ENCODE measurements at places on chromosomes 4 and X.

DNA sequence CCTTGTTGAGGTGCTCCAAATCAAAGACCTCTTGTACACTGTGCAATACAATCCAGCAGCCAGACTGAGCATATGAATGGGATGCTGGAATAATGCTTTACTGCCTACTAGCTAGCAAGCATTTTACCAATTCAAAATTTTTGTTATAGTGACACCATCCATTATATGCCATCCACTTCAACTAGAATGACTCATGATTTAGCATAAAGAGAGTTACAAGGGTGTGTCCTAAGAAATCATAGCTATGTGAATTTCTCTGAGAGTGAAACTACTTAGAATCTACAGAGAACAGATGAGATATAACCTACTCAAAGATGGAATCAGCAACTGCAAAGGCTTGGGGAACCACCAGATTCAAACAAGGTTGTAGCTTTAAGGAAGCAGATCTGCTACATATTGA, 221.9 kb downstream of the LHFPL1 start:
- peak; percentile 53 for ATAC-seq

- no peak for ATAC-seq
These were observed 8.3 kb downstream of the S100G start for GRCh38 chrX:16658284-16658683.

DNA sequence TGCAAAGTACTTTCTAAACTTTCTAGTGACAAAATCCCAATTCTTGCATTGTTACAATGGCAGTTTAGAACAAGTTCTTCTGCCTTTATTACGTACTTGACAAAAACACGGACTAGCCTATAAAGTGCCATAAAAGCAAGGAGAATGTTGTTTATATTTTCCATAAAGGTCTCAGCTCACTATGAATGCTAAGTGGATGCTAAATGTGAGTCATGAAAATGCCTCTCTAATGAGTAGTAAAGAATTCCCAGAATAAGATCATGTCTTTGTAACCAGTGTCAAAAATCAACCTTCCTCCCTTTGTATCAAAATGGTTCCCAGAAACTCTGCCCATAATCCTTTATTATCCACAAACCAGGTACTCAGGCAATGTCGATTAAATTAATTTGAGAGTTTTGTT, 539.8 kb upstream of the SLIT2 start:
- no peak for ATAC-seq

- no peak for ATAC-seq
These were observed 10.1 kb downstream of the SMIM10L2A start for GRCh38 chrX:135431886-135432285.

GRCh38 chr4:28772066-28772465, 1911.4 kb downstream of the STIM2 start:
- ATAC-seq, result no peak

DNA sequence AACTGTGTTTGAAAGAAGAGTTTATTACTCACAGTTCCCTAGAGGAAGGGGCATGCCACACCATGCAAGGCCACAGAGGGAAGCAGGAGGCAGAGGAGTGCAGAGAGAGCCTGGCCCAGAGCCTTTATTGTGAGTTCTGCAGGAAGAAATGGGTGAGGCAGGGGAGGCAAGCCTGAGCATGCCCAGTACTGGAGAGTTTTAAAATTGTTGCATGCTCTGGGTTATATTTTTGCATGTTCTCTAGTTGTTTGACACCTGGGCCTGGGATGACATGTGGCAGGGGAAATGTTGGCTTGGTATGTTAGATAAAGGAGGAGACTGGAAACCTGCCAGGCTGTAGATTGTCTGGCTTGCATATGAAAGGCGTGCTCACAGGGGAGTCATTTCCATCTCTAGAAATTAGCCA, 19.7 kb upstream of the CRMP1 start:
- peak; percentile 97 for ATAC-seq

- ATAC-seq, result no peak
These were observed 21.1 kb upstream of the UVSSA start for GRCh38 chr4:1325681-1326635.

DNA sequence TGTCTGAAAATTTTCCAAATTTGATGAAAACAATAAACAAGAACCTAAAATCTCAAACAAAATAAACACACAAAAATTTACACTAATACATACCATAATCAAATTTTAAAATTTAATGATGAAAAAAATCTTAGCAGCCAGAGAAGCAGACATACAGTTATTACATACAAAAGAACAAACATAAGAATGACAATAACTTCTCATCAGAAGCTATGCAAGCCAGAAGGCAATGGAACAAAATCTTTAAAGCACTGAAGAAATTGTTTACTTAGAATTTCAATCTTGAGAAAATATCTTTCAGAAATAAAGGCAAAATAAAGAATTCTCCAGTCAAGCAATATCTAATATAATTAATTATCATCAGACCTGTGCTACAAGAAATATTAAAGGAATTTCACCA, 121.3 kb downstream of the IDS start:
- ATAC-seq, result no peak

DNA sequence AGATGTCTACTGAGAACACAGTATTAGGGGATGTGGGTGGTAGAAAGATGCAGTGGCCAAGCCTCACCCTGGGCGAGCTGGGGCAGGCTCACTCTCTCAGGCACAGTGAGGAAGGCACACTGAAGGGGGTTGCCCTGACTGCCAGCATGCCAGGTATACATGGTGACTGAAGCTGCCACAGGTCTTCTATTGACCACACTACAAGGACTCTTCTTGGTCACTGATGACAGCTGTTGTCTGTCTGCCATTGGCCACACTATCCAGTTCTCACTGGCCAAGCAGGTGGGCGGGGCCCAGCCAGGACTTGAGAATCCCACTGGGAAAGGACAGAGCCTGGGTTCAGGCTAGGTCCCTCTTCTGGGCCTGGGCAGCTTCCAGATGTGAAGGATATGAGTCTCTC, 39.7 kb upstream of the TBC1D14 start:
- ATAC-seq, result peak; percentile 34

- ATAC-seq, result no peak
These were observed 309.5 kb downstream of the TMA16 start for GRCh38 chr4:163804001-163804400.

DNA sequence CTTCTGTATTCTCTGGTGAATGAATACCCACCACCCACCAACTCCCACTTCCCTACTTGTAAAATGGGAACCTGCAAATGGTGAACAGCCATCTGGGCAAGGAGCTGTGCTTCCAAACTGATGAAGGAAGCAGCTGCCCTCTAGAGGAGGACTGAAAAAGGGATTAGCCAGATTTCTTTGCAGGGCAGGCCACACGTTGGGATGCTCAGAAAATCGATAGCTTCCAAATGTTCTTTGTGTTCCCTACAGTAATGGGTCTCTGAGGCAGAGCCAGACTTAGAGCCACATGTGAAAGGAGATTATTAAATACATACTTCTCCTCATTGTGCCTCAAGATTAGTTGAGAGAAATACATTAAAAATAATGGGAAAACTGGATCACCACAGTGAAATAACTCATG, 39.3 kb upstream of the LPAR4 start:
- no peak for ATAC-seq

GRCh38 chr4:11602606-11603340, 174.1 kb upstream of the HS3ST1 start:
- ATAC-seq, result no peak

DNA sequence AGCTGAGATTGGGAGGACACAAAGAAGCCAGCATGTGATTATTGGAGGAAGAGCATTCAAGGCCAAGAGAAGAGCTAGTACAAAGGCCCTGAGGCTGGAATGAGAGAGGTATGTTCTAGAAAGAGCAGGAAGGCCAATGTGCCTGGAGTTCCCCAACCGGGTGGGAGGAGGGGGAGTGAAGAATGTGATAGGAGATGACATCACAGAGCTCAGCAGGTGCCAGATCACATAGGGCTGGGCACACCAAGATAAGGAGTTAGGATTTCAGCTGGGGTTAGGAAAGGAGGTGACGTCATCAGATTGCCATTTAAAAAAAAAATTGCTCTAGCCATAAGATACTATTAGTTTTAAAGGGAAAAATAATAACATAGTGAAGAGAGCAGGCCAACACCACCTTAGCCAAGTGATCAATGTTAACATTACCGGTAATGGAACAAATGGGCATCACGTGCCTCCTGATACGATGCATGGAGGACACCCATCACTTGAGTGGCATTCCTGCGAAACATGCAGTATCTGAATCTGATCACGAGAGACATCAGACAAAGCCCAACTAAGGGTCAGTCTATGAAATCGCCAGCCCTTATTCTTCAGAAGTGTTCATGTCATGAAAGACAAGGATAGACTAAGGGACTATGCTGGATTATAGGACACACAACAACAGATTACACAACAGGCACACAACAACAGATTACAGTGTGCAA, 344.3 kb downstream of the BCOR start:
- ATAC-seq, result no peak

- no peak for ATAC-seq
These were observed 73.5 kb downstream of the FAM47B start for GRCh38 chrX:35016051-35016450.

GRCh38 chrX:39716401-39716800, 381.4 kb downstream of the BCOR start:
- no peak for ATAC-seq

DNA sequence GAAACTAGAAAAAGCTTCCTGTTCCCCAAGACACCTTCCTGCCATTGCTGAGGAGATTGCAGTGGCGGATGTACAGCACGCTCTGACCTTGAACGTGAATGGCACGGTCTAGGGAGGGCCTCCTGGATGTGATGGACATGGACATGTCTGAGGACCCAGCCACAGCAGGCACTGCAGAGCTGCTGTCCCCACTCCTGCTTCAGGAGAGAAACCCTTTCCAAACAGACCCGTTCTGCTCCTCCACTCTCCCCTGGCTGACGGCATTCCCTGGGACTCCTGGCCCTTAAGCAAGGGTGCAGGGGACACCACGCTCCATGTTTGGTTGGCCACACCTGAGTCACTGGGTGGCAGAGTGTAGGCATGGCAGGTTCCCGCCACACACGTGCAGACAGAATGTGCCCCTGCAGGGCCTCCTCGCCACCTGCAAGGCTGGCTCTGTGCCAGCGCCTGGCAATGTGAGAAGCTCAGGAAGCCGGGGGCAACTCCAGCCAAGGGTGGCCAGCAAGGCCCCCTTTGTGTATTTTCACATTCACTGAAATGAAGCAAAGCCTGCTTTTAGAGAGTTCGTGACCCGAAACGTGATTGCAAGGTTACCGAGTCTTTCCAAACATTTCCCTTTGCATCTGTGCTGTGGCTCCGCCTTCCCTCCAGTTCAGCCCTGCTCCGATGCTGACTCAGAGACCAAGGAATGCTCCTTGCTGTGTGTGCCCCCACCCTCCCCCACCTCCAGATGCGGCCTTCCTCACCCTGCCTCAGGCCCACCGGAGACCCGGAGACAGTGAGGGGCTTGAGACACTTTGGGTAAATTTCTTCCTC, 46.1 kb downstream of the HTRA3 start:
- ATAC-seq, result peak; percentile 77

DNA sequence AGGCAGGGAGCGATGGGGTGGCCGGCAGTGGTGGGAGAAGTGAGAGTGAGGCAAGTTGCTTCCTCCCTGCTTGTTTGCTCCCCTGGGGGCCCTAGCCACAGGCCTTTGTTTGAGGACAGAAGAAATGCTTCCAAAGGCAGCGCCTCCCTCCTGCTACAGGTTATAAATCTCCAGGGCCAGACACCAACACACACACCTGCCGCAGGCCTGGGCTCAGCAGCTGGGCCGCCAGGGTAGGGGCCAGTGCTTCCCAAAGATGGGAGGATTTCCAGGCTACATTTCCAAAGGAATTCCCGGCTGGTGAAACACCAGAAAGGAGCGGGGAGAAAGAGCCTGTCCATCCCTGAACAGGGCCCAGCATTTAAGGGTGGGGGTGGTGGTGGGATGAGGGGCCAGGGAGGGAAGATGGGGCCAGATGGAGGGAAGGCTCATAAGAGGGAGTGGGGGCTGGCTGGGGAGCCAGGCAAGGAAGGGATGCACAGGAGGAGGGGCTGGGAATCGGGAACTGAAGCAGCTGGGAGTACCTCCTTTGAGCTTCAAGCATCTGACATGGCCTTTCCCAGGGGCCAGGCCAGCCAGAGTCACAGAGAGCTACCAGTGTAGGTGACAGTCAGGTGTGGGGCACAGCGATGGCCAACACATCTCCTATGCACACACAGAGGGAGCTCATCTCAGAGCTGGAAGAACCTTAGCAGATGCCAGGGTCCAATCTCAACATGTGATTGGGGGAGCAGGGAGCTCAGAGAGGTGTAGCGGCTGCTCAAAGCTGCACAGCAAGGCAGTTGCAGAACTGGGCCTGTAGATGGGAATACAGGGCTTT, 143.9 kb downstream of the PJA1 start:
- ATAC-seq, result no peak

DNA sequence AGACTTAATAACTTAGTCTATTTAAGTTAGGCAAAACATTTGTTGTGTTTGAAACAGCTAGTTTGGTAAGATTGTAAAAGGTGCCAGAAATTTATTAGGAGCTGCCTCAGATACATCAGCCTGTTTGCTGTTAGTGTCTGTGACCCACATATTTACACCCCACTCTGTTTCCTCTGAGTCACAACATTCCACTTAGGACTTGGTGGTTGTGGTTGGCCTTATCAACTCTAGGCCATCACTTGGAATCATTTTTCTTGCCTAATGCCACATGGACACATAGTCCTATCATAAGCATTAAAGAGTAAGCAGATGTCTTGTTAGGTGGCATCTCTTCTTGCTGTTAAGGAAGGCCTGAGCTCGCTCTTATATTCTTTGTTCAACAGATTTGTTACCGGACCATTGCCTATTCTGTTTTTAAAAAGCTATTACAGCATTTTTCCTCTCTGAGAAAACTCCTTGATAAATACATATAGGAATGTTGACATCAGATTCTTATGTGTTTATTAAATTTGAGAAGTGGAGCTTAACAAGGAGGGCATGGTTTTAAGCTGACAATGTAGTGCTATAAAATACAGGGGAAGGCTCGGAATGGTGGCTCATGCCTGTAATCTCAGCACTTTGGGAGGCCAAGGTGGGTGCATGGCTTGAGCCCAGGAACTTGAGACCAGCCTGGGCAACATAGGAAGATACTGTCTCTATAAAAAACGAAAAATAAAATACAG, 51.2 kb upstream of the PGRMC2 start:
- ATAC-seq, result no peak

DNA sequence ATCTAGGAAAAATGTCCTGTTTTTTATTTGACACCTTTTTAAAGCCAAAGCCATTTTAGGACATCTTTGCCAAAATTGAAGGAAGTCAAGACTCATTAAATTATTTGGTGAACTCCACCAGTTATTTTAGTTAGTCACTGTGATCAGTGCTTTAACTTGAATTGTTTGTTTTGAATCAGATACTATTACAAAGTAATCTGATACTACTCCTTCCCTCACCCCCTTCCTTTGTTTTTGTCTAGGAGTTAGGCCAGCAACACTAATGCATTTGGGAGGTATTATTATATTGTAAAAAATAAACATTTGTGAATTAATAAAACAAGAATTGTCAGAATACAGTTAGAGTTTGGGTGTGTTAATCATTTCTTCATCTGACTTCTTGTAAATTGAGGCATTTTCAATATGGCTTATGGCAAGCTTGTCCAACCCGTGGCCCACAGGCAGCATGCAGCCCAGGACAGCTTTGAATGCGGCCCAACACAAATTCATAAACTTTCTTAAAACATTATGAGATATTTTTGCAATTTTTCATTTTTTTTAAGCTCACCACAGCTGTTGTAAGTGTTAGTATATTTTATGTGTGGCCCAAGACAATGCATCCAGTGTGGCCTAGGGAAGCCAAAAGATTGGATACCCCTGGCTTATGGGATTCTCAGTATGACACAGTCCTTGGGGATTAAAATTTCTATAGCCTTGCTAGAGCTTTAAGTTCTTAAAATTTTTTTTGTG, 182.2 kb downstream of the BMPR1B start:
- ATAC-seq, result no peak

All from esophagus mucosa (tissue), 1 donor.